ENCODE measurements at places on chromosomes 16 and 17.
A peak's percentile ranks its signal among the peaks of the same experiment; 100 is the strongest.

GRCh38 chr16:3490911-3491629 lies 4.2 kb downstream of the C16orf90 start:
- DNase-seq, result no peak

- DNase-seq, result peak; percentile 39
Measured at GRCh38 chr17:43576563-43577229, 30.6 kb upstream of the ETV4 start.

DNA sequence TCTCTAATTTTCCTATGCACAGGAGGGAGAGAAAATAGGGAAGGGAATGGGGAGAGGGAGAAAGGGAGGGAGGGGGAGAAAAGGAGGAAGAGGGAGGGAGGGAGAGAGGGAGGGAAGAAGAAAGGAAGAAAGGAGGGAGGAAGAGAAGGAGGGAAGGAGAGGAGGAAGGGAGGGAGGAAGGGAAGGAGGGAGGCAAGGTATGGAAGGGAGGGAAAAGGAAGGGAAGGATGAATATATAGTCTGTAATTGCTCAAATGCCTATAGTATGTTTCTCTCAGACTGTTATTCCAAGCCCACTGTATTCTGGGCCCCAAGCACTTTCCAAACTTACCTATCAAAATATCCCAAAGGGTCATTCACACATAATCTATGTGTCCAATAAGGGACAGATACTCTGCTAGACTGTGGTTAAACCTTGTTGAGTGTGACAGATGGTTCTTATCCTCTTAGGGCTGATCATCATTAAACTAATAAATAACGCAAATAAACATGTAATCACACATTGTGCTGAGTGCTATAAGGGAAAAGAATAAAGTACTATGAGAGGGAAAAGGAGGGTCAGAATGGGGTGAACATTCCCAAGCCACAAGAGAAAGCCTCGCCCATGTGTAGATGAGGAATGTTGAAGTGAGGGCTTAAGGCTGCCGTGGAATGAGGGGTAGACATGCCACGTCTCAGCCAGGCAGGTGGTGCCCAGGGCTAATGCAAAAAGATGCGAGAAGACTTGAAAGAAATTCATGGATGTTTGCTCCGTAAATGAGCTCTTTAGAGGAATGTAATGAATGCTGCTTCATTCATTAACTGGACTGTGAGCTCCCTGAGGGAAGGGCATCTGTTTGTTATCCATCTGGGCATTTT lies 30.6 kb downstream of the ASIC2 start:
- DNase-seq, result no peak

DNA sequence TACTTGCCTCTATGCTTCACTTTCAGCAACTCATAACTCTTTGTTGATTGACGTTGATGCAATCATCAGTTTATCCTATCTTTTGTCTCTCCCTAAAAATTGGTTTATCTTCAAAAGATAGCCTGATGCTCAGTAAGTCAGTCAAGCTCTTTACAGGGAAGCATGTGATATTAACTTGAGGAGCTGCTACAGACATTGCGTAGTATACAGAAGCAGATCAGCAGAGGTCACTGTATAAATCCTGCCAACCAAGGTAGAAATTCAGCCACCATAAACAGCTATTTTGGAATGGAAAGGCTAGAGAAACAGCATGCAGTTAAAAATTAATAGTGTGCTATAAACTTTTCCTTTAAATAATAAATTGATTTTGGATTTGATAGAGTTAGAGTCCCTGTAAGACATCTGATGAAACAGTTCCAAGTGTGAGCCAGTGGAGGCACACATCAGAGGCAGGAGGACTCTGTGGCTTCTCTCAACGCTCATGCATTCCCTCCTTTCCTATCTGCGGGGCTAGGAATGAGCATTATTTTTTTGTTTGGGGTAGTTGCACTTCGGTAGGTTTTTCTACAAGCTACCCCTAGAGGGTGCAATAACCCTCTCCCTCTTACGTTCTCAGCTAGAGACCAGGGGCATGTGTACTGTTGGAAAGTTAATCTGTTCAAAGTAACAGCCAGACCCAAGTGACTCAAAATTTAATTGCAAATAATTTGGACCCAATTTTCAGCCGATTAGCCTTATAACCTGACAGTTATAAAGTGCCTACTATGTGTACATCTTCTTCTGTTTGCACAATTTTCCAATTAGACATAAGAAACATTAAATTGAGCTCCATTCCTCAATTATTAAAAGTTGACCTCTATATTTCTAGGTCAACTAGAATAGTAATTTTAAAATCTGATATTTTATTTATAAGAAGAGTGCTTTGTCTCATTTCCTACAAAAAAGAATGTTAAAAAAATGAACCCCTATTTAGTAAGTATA lies 647.7 kb upstream of the SOX9 start:
- DNase-seq, result no peak

- no peak for DNase-seq
Measured at GRCh38 chr17:48240122-48240521, 132.6 kb downstream of the SNX11 start.

GRCh38 chr17:43517615-43518386 lies 28.3 kb downstream of the ETV4 start:
- DNase-seq, result no peak

GRCh38 chr16:77789085-77790008 lies 983 bp downstream of the VAT1L start:
- DNase-seq, result no peak

DNA sequence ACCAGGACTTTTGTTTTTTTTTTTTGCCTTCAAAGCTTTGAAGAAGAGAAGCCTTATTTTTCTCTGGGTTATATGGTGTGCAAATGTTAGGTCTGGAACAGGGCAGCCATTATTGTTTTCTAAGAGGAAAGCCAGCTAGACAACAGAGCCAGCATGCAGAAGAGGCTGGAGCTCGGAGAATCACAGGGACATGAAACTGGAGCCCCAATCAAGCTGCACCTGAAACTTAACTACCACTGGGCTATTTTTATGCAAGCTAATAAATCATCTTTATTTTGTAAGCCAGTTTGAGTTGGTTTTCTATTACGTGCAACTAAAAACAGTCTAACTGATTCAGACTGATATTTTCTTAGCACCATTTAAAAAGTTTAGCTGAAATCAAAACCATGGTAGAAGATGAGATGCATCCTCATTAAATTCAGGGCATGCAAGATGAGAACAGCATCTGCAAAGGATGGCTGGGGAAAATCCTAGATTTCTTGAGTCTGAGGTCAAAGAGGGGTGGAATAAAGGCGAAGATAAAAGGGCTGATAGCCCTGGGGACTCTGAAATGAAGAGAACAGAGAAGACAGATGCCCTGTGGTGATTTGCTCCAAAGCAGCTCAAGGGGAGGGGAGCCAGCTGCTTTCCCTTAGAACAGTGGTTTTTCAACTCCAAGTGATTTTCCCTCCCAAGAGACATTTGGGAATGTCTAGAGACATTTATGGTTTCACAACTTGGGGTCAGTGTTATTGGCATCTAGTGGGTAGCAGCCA lies 177.1 kb upstream of the WSCD1 start:
- no peak for DNase-seq

DNA sequence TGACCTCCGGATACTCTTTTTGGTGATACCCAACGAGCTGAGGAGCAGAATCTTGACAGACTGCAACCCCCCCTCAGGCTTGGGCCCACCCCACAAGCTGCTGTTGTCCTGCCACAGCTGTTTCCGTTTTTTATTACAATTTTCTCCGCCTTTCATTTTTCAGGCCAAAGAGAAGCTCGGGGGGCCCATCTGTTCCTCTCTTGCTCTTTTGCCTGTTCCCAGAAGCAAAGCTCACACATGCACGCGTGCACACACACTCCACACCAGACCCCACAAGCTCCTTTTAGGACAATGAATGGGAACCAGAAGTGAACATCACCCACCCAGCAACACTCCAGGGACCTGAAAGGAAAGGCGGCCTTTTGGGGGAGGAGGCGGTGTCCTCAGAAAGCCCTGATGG lies 16.3 kb downstream of the SOX9 start:
- no peak for DNase-seq

DNA sequence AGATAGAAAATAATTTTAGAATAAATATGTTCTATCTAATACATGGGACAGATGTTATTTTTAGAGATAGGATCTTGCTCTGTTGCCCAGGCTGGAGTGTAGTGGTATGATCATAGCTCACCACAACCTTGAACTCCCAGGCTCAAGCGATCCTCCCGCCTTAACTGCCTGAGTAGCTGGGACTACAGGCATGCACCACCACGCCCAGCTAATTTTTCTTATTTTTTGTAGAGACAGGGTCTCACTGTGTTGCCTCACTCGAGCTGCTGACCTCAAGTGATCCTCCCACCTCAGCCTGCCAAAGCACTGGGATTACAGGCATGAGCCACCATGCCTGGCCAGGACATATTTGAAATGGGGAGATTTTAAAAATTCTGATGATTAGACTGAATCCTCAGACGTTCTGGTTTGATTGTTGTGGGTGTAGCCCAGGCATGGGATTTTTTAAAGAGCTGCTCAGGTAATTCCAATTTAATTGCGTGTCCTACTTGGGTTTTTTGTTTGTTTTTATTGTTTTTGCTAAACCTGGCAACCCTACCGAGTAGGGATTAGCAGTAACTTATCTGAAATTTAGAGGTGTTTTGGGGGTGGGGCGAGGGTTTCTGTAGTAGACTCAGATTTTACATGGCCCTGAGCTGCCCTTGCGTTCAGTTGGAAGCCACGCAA lies 142.9 kb downstream of the RAB11FIP4 start:
- DNase-seq, result no peak

DNA sequence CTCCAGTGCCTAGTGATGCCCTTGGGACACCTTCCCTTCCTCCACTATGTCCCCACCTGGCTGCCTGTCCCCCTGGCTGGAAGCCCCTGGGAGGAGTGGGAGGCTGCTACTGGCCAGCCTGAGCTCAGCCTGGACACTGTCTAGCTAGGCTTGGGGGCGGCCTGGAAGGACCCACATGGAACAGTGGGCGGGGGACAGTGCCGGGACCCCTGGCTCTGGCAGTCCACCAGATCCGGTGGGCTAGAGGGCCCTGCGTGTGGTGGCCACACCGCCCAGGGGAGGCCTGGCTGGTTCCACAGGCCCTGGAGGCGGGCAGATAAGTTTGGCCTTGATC lies 388.0 kb upstream of the TNRC6C start:
- DNase-seq, result no peak

GRCh38 chr16:31530405-31530804 lies 2.7 kb downstream of the AHSP start:
- no peak for DNase-seq

- DNase-seq, result no peak
Measured at GRCh38 chr16:3520413-3520812, 19.6 kb downstream of the CLUAP1 start.

DNA sequence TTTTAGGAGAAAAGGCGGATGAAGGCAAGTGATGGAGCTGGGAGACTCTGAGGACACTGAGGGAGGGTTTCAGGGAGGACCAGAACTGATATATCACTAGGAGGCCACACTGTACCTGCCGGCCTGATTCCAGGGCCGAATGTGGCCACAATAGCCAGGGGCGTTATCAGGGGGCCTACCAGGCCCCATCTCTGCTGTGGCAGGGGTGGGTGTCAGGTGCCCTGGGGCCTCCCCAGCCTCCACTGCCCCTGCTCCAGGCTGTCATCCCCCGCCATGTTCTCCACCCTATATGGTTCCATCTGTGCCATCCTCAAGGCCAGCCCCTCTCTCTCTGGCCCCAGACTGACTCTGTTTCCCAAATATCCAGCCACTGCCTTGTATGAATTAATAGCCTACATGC lies 246.5 kb downstream of the GSG1L start:
- no peak for DNase-seq

GRCh38 chr17:79844869-79845600 lies 5.8 kb upstream of the CBX4 start:
- DNase-seq, result no peak

DNA sequence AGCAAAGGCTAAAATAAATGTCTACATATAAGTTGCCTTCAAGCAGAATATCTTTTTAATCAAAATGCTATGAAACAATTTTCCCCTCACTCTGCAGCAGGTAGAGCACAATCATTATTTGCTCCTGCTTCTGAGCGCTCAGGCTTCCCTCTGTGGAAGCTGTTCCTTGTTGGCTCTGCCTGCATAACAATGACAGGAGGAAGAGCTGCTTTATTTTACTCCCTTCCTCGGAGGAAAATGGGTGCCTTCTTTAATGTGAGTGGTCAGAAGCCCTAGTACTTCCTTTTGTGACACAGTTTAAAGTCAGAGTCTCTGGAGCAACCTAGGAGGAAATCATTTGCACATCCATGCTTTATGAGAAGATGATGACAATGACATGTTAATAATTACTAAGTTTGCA lies 492.1 kb downstream of the CDH8 start:
- DNase-seq, result no peak

DNA sequence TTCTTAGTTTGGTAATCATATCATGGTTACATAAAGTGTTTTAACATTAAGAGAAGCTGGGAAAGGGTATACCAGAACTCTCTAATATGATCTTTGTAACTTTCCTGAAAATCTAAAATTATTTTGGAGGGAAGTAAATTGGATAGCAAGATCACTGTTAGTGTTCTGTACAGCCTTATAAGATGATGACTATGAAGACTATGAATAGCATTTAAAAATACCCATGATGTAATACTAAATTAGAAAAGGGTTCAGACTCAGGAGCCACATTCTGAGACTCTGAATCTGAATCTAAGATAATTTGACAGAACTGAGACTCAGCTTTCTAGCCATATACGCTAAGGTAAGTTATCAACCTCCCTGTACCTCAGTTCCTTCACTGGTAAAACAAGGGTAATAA lies 208.0 kb upstream of the C17orf78 start:
- DNase-seq, result no peak

GRCh38 chr17:7580604-7581575 lies 1.5 kb downstream of the CD68 start:
- DNase-seq, result no peak

GRCh38 chr16:88618182-88618955 lies 20.0 kb upstream of the IL17C start:
- no peak for DNase-seq

DNA sequence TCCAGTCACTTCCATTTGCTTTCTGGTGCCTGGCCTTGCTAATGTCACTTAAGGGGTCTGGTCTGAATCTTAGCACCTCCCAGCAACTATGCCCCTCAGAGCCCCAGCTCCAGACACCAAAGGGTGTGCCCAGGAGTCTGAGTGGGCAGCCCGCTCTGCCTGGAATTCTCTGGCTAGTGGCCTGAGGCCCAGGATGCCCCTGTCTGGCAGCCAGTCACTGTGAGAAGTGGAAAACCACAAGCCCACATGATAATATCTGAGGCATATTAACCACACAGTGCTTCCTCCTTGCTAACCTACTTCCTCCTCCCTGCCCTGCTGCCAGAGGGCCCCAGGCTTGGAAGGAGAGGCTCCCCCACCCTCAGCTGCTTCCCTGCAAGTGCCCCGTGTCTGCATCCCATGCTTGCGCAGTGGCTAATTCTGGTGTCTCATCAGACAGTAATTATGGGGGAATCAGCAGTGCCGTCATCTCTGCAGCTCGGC lies 14.0 kb downstream of the SRCIN1 start:
- no peak for DNase-seq

GRCh38 chr17:73648974-73649373 lies 4.7 kb upstream of the SDK2 start:
- no peak for DNase-seq

Data from stimulated activated CD4-positive, alpha-beta T cell treated with anti-CD3 and anti-CD28 coated beads, TNF-alpha, amount 100 ng/mL, for 4 hours (primary cell).